ENCODE measurements at places on chromosomes 12 and 14.

DNA sequence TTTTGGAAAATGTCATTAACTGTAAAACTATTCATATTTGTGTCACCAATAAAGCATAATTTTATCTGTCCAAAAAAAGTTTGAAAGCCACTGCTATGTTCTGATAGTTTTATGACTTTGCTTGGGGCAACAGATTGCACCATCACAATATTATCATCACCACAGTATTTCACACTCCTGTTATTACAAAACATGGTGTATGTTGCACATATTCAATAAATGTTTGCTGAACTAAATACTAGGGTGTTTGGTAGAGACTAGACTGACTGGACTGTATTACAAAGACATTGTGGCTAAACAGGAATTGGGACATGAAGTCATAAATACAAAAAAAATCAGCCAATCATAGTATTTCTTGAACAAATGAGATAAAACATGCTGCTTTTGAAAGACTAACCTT lies 55.1 kb downstream of the PAWR start:
- DNase-seq = peak; percentile 36

DNA sequence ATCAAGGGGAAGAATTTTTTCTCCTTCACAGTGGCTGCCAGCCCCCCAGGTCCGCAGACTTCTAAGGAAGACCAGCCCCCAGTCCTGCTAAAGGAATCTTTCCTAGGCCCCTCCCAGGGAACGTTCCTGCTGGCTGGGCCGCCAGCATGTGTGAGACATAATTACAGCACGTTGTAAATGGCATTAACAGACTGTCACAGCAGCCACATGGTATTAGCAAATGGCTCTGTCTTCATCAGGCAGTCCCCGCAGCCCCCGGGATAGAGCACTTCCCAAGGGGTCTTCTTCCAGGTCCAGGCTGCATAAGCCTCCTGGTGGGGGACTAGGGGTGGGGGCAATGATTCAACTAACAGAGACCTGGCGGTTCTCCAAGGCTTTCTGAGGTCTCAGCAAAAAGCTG lies 34.9 kb upstream of the FAM222A start:
- no peak for DNase-seq

DNA sequence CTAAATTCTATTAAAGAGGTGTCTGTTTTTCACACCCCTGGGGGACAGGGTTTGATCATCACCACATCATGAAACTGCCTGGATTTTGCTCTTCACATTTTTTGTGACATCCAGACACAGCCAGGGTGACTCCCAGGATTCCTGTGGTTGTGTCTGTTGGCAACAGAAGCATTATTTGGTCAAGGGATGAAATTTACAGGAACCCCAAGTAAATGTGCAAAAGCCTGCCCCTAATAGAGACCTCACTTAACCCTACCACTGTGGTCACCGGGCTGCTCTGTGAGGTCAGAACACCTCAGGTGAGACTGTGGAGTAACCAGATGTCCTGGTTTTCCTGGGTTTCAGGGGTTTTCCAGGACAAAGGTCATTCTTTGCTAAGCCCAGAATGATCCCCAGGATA lies 103.8 kb downstream of the DAD1 start:
- no peak for DNase-seq

GRCh38 chr12:127133675-127134335 lies 1133.2 kb upstream of the TMEM132C start:
- no peak for DNase-seq

GRCh38 chr12:128421375-128421774 lies 154.4 kb downstream of the TMEM132C start:
- no peak for DNase-seq

DNA sequence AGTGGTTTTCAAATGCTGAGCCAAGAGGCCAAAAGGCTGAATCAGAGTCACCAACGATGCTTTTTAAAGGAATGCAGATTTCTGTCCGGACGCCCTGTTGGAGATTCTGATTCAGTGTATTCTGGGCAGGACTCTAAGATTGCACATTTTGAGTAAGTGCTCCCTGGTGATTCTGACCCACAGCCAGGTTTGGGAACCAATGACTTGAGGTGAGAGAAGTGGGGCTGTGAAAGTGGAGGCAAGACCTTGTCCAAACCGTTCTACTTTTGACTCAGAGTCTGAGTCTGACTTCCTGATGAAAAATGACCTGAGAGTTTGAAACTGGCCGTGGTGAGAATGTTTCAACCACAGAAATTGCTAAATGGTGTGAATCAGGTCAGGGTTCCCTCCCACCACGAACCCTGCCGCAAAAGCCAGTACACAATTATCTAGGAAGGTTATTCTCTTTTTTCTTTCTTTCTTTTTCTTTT lies 90.2 kb downstream of the NTN4 start:
- DNase-seq = peak; percentile 58

DNA sequence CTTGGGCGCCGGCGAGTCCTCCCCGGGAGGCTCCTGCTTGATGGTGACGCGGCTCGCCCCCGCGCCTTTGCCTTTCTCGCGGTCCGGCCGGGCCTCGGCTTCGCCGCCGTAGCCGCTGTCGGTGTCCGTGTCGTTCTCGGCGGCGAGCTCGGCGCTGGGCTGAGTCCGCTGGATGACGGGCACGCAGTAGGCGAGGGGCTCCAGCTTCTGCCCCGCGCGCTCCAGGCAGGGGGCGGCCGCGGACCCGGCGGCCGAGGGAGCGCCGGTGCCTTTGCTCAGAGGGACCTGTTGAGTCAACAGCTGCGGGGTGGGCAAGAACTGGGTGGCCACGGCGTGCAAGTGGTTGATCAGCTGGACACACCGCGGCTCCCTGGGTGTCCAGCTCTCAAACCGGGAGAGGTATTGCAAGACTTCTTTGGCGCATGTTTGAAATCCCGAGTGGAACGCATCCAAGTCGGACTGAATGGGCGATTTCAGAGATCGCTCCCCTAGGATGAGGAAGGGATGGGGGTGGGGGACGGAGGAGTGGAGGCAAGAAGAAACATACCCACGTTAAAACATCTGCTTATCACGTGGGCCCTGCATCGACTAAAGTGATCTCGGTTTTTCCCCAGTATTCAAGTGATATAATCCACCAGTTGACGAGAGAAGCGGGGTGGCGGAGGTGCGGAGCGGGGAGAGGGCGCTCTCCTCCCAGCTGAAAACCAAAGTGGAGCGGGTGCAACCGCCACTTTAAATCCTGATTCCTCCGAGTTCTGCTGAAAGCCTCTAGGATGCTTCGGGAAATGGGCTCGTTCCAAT lies 2.0 kb downstream of the BHLHE41 start:
- DNase-seq = peak; percentile 50

DNA sequence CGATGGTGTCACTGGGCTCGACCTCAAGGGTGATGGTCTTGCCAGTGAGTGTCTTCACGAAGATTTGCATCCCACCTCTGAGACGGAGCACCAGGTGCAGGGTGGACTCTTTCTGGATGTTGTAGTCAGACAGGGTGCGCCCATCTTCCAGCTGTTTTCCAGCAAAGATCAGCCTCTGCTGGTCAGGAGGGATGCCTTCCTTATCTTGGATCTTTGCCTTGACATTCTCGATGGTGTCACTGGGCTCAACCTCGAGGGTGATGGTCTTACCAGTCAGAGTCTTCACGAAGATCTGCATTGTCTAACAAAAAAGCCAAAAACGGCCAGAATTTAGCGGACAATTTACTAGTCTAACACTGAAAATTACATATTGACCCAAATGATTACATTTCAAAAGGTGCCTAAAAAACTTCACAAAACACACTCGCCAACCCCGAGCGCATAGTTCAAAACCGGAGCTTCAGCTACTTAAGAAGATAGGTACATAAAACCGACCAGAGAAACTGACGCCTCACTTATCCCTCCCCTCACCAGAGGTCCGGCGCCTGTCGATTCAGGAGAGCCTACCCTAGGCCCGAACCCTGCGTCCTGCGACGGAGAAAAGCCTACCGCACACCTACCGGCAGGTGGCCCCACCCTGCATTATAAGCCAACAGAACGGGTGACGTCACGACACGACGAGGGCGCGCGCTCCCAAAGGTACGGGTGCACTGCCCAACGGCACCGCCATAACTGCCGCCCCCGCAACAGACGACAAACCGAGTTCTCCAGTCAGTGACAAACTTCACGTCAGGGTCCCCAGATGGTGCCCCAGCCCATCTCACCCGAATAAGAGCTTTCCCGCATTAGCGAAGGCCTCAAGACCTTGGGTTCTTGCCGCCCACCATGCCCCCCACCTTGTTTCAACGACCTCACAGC lies 717 bp downstream of the UBC start:
- no peak for DNase-seq

GRCh38 chr14:76926521-76927251 lies 100.5 kb downstream of the LRRC74A start:
- no peak for DNase-seq

DNA sequence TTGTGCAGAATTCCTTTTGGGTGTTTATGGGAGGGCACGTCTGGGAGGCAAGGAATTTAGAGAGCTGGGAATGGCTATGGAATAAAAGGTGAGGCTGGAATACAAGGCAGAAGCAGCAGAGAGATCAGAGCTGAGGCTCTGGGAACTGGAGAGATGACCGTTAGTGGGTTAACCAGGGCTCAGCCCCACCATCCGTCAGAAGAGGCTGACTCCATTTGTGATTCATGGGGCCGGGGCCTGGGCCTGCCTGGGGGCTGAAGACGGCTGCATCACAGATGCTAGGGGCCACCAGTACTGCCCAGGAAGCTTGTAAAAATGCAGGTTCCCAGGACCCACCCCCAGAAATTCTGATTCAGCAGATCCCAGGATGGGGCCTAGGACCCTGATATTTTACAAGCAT lies 398.1 kb downstream of the MED13L start:
- DNase-seq = no peak

- DNase-seq = peak; percentile 8
These were observed 165.3 kb downstream of the SNAPC1 start for GRCh38 chr14:61927520-61927919.

DNA sequence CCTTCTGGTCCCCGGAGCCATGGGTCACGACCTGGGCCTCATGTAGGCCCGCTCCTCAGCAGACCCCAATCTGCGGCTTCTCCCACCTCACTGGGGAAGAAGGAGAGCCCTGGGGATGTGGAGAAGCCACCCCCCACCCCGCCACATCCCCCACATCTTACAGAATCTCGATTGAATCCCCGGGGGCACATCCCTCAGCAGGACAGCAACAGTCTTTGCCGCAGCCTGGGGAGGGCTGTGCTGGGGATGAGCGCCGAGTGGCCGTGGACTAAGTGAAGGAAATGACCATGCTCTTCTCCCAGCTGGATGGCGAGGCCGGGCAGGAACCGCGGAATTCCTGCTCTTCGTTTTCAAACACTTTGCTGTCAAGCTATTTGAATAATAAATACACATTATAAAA lies 169.0 kb upstream of the RTL1 start:
- DNase-seq = no peak

DNA sequence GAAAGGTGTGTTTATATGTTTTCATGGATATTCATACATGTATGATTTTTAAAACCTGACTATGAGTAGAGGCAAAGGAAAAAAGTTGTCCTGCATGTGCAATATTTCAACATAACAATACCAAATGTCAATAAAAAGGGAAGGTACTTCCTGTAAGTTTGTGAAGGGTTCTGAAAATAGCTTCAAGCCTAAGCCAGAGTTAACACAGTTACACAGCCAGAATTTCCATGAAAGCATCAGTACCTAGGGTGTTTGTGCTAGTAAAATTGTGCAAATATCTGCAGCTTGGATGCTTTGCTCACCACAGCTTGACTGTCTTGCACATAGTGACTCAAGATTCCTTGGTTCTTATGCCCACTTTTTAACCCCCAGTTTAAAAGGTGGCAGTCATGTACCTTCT lies 193.1 kb upstream of the FAR2 start:
- DNase-seq = no peak

GRCh38 chr14:40003773-40004172 lies 571.5 kb upstream of the FBXO33 start:
- no peak for DNase-seq

GRCh38 chr12:92141591-92142121 lies 4.0 kb downstream of the BTG1 start:
- no peak for DNase-seq

GRCh38 chr12:13258197-13258596 lies 61.7 kb downstream of the EMP1 start:
- DNase-seq = no peak

GRCh38 chr12:39626033-39626814 lies 6.6 kb upstream of the ABCD2 start:
- no peak for DNase-seq

DNA sequence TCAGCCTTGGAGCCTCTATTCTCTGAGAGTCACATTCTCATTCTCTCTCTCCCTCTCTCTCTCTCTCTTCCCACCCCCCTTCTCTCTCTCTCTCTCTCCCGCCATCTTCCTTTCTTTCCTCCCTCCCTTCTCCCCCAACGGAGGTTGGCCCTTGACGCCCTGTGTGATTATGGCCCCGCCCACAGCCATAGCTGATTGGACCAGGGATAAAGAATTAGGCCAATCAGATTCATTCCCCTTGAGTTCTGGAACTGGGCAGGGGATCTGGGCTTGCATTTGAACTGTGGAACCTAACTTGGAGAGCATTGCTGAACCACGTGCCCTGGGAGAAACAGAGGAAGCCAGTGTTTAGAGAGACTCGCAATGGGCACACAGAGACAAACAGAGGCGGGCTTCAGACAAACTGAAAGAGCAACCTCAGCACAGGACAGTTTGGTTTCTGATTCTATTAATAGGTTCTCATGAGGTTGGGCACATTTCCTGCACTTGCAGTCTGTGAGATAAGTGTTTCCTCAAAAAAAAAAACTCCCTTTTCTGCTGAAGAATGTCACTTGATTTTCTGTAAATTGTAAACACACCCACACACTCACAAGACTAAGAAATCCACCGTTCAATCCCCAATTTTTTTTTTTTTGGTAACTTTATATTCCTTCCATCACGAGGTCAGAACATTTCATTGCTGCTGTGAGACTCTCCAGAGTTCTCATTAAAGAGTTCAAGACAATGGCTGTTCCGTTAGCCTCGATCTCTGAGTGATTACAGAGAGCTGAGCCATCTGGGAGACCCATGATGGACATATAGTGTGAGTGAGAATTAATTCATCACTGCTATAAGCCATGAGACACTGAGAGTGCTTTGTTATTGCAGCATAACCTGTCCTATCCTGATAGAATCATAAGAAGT lies 3.5 kb upstream of the P2RX7 start:
- DNase-seq = no peak

GRCh38 chr14:72521968-72522741 lies 371.7 kb downstream of the DPF3 start:
- no peak for DNase-seq

GRCh38 chr12:56751712-56752598 lies at the start of gene PRIM1:
PRIM1 (minus strand) TSS chr12:56752323; CDS start chr12:56752298, 25 bp downstream.
- DNase-seq = peak; percentile 14

GRCh38 chr12:21773263-21773741 lies 1.2 kb downstream of the KCNJ8 start:
- no peak for DNase-seq

- DNase-seq = no peak
These were observed 174.9 kb downstream of the KTN1 start for GRCh38 chr14:55754871-55755270.

- DNase-seq = no peak
These were observed 40.8 kb upstream of the OTOGL start for GRCh38 chr12:80058586-80058985.

Data from skeletal muscle cell (primary cell).